Activated CD8-positive, alpha-beta memory T cell treated with anti-CD3 and anti-CD28 coated beads, Interleukin-2, amount 50 U/mL, for 48 hours (primary cell): ENCODE measurements at places on chromosomes 1 and 21.

- no peak for DNase-seq
These were observed 158.0 kb downstream of the CENPF start for GRCh38 chr1:214761030-214761429.

DNA sequence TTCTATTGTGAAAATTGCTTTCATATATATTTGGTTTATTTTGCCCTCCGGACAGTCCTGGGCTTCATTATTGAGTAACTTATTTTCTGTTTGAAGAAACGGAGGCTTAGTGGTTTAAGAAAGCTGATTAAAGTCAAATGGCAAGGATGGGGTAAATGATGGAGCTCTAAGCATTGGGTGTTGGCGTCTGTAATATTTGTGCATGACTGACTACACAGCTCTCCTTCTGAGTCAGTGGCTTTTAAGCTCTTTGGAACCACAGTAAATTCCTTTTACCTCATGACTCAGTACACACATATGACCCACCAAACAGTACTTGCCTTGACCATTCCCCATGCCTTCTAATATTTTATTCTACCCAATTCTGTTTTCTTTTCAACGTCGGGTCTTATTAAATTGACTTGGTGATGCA lies 21.0 kb downstream of the B3GALT5 start:
- DNase-seq: no peak

DNA sequence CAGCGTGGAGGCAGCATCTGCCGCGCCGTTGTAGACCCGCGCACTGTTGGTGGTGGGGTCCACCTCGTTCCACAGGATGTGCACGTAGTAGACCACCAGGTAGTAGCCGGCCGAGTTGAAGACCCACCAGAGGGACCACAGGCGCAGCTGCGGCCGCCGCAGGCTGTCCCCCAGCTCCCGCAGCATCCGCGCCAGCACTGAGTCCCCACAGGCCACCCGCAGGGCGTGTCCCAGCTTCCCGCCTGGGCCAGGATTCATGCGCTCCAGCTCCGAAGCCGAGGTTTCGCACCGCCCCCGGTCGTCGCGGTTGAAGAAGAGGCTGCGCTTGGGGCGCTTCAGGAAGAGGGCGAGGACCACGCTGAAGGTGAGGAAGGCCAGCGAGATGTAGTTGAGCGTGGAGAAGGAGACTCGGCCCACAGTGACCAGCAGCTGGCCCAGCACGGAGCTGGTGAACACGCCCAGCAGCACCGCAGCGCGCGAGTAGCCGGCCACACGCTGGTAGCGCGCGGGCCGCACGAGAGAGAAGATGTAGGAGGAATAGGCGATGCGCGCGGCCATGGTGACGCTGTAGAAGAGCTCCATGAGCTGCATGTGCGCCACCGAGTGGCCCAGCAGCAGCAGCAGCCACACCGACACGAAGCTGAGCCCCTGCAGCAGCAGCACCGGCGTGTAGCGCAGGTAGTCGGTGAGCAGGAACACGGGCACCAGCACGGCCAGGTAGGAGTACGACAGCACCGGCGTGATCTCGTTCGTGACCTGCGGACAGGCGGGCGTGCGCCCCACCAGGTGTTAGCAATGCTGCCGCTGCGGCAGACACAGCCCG lies 10.6 kb downstream of the SLC19A1 start:
- DNase-seq: peak; percentile 40

GRCh38 chr1:42163114-42163513 lies 1.4 kb downstream of the GUCA2A start:
- DNase-seq: no peak
